ENCODE measurements at places on chromosomes 7 and 10.

DNA sequence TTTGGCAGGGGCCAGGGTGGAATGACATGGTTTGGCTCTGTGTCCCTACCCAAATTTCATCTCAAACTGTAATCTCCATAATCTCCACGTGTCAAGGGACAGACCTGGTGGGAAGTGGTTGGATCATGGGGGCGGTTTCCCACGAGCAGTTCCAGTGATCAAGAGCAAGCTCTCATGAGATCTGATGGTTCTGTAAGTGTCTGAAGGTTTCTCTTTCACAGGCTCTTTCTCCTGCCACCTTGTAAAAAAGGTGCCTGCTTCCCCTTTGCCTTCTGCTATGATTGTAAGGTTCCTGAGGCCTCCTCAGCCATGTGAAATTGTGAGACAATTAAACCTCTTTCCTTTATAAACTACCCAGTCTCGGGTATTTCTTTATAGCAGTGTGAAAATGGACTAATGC, 188.3 kb downstream of the CHCHD3 start:
- no peak for DNase-seq

DNA sequence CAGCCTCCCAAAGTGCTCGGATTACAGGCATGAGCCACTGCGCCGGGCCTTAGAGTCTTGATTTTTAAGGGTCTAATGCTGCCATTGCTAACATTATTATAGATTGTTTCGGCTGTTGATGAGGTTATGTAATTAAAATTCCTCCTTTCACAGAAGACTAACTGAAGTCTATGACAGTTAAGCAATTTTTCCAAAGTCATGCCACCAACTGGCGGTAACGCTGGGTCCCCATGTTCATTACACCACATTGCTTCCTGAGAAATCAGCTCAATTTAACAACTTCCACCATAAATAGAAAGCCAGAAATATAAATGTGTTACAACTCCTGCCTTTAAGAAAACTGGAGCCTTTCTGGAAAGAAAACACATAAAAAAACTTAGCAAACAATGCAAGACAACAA, 3.5 kb downstream of the ERLIN1 start:
- DNase-seq: no peak

DNA sequence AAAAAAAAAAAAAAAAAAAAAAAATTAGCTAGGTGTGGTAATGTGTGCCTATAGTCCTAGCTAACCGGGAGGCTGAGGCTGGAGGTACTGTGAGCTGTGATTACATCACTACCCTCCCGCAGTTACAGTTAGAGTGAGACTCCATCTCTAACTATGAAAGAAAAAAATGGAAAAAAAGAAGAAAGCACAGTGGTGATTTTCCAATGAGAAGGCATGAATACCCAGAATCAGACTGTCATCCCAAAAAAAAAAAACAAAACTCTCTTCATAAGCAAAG, 269.9 kb upstream of the MKLN1 start:
- no peak for DNase-seq

DNA sequence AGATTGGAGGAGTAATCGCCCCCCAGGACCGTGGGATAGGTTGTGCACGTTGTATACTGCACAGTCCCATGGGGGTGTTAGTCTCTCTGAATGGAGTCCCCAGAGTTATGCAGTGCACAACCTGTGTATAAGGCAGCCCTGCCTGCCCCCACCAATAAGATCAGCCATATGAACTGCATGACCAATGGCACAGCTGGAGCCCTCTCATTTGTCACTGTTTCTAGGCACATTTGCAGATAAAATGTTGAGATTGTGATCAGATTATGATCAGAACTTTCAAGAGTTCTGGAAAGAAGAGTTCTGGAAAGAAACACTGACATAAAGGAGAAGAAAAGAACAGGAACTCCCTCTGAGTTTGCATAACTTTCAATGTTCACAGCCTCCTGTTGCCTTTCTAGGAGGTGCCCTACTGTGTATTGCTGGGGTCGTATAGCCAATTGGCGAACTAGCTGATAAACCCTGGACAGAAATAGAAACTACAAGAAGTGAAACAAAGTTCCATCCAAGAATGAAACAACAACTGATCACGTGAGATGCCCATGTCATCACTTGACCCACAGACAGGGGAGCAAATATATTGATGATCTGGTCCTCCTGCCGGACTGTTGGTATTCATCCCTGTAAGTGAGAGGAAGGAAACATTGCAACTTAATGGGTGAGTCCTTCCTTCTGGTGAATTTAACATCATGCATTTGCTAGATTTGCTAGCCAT, 49.6 kb upstream of the TOMM7 start:
- peak; percentile 40 for DNase-seq

GRCh38 chr10:118737603-118738302, 17.0 kb downstream of the CACUL1 start:
- DNase-seq: no peak

- DNase-seq: no peak
Observed at GRCh38 chr7:15604166-15604565, 42.4 kb upstream of the AGMO start.

DNA sequence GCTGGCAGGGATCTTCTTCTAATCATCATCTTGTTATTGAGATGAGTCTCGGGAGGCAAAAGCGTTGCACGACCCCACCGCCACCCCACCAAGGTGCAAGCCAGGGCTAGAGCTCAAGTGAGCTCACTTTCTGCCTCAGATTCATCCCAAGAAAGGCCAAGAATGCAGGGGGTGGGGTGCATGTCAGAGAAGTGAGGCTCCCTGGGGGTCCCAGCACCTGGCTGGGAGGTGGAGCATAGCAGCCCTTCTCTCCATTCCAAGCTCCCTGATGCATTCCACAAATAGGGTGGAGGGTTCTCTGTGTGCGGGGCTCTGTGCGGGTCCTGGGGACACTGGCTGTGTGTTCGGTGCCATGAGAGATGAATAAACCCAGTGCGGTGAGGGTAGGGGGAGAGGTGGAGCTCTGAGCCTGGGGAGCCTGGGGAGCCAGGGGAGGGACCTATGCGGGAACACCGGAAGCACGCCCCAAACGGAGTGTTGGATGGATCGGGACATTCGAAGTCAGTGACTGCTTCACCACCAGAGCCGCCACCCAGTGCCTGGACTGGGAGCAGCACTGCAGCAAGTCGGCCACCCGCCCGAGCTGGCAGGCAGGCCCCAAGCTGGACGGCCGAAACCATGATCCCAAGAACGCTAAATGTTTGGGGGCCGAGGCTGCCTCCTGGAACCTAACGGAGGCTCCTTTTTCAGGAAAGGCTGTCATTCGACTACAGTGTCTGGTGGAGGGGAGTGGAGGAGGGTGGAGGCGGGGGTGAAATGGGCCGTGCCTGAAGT, 17.9 kb upstream of the HMX3 start:
- no peak for DNase-seq

- DNase-seq: no peak
Observed at GRCh38 chr7:15123901-15124300, 221.3 kb upstream of the DGKB start.

GRCh38 chr7:149864751-149865150, 9.0 kb upstream of the ATP6V0E2 start:
- no peak for DNase-seq

DNA sequence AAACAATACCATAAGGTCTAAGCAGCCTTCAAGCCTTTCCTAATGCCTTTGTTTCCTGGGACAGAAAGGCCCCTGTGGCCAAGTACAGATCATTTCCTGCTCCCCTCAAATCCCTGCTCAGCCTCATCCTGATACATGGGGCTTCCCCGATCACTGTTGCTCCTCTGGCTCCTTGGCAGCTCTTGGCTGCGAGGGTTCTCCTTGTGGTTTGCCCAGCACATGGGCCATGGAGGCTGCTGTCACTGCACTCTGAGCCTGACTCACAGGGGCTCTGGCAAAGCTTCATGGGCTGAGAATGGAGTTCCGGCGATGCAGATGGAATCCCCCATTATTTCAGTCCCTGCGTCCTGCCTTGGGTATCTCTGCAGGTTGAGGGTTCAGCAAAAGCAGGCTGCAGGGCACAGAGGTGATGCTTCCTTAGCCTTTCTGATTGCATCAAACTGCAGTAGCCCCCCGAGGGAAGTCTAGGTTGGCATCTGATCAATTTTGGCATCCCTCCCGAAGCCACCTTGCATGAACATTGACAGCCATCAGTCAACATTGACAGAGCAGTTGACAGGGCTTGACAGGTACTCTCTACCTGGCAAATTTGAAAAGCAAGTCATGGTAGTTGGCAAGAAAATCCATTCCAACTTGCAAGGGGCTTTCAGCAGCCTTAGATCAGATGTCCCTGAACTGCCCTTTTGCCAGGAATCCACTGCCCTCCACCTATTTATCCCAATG, 168.6 kb downstream of the GFRA1 start:
- DNase-seq: no peak

DNA sequence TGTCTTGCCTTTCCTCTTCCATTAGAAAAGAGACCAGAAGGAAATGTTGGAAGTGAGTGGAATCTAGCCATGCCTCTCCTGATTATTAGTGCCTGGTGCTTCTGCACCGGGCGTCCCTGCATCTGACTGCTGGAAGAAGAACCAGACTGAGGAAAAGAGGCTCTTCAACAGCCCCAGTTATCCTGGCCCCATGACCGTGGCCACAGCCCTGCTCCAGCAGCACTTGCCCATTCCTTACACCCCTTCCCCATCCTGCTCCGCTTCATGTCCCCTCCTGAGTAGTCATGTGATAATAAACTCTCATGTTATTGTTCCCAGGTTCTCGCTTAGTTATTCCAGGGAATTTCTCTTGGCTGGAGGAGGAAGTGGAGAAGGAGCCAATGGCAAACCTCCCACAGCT, 4.2 kb downstream of the TMEM176A start:
- no peak for DNase-seq
